ENCODE measurements at places on chromosomes 6 and 20.

DNA sequence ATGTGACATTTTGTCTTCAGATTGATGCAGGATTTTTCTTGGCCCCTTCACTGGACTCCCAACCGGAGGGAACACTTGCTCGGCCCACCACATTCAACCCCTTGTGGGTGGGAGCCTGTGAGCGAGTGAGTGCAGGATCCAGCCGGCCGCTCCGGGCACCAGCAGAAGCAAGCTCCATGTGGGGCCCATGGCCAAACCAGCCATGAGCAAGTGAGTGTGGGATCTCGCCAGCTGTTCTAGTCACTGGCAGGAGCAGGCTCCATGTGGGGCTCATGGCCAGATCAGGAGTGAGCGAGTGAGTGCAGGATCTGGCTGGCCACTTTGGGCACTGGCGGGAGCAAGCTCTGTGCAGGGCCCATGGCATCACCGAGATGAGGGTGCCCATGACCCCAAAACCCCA, 42.6 kb downstream of the OSTM1 start:
- no peak for DNase-seq

- DNase-seq = no peak
These were observed 585.1 kb downstream of the QKI start for GRCh38 chr6:163999475-164000125.

DNA sequence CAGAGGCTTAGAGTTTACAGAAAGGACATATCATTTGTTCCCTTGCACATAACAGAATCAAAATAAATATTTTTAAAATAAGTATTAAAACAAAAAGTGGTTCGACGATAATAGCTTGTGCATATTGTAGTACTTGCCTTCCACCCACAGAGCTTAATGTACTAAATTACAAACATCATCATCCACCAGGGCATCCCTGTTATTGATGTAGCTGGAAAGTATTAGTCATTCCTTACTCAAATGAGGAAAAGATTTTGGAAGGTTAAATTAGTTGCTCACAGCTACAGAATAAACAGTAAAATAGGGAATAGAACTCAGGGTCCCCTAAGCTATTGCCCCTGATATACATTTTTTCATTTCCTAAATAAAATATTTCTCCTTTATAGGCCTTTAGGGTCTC, 150.3 kb downstream of the PTPRK start:
- no peak for DNase-seq

DNA sequence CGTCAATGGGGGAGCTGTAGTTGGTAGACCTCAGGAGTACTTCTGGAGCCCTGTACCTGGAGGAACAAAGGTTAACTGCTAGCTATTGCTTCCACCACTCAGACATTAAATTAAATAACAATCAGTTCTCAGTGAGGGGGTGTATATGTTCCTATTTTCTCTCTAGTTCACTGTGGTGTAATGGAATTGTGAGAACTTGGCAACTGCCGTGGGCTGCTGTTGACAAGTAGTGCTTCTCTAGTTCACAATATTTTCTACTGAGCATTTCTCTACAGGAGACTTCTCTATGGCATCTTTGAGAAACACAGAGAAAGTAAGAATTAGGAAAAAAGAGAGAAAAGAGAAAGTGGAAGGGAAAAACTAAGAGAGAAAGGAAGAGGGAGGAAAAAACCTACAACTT, 23.4 kb upstream of the GSTA4 start:
- DNase-seq = no peak

DNA sequence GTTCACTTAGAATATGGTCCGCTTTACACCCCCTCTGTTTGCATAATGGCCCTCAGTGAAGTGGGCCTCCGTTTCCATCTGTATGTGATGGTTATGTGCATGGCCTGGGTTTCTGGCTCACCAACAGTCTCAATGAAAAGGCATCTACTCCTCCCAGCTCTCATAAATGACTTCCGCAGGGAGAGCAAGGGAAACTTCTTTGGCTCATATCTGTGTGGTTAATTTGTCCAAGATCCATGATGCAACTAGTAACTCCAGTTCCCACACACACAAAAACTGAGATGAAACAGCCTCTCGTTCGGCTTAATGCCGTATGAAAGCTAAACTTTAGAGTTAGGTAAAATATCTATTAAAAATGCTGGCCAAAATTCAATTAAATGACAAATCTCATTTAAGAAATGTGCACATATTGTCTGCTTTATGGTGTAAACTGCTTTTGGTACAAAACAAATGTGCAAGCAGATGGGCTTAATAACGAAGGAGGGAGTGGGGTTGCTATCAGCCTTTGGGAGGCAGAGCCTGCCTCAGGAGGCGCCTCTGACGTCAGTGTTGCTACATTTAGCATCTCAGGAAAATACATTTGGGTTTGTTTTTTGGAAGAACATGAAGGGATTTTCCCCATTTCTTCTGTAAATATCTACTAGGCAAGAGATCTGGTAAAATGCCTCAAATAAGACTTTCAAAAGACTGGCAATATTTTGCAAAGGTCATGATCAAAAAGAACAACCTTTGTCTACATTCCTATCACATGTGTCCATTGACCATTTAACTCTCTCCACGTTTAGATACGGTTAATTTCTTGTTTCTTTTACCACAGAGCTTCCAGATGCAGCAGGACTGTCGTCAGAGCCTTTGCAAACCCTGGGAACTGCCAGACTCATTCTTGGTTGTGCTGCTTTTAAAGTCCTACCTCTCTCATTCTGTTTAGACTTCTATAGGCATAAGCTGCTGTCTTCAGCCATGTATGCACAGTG, 96.8 kb downstream of the ARMC2 start:
- no peak for DNase-seq

DNA sequence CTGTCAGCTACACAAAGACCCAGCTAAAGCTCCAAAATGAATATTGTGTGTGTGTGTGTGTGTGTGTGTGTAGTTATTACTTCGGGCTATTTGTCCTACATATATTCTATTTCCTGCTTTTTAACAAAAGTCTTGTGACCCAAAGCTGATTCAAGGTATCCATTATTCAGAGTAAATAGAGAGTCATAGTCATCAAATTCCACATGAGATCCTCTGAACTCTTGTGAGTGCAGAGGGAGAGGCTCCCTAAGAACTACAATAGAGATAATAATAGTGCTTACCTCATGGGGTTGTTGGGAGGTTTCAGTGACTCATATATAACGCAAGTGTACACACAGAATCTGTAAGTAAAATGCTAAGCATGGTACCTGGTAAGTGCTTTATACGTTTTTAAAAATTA, 95.6 kb upstream of the SHLD1 start:
- DNase-seq = peak; percentile 69

- no peak for DNase-seq
These were observed 33.8 kb downstream of the SERPINB6 start for GRCh38 chr6:2937627-2938003.

- no peak for DNase-seq
These were observed 7.0 kb downstream of the TP53RK start for GRCh38 chr20:46682063-46682821.

DNA sequence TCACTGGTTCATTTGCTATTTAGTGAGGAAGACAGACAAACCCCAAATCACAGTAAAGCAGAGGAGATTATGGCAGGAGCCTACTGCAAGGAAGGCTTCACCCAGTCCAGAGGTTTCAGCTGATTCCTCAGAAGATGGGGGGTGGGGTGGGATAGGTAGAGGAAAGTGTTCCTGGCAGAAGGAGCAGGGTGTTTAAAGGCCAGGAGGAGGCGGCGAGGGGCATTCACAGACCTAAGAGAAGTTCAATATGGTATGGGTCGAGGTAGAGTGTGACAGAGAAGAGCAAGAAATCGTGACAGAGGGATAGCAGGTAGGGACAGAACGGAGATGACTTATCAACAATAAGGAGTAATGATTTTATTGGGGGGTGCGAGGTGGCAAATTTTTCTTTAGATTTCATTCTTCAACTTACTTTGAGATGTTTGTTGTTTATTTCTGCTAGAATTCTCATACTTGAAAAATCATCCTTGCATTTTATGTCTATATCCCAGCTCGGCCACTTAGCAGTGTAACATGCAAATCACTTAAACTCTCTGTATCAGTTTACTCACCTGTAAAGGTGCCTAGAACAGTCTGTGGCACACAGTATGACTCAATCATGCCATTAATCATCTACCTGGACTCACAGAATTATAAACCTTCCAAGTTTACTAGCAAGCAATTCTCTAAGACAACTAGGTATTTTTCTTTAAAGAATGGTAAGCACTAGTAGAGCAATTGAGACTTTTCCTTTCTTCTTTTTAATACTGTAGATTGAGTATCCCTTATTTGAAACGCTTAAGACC, 176.7 kb downstream of the REV3L start:
- no peak for DNase-seq

- DNase-seq = no peak
These were observed 21.5 kb downstream of the TUBB2B start for GRCh38 chr6:3205913-3206312.

GRCh38 chr20:38433304-38433972, 1.7 kb downstream of the SNHG17 start:
- no peak for DNase-seq

GRCh38 chr20:16828666-16829305, 80.6 kb downstream of the OTOR start:
- DNase-seq = no peak

DNA sequence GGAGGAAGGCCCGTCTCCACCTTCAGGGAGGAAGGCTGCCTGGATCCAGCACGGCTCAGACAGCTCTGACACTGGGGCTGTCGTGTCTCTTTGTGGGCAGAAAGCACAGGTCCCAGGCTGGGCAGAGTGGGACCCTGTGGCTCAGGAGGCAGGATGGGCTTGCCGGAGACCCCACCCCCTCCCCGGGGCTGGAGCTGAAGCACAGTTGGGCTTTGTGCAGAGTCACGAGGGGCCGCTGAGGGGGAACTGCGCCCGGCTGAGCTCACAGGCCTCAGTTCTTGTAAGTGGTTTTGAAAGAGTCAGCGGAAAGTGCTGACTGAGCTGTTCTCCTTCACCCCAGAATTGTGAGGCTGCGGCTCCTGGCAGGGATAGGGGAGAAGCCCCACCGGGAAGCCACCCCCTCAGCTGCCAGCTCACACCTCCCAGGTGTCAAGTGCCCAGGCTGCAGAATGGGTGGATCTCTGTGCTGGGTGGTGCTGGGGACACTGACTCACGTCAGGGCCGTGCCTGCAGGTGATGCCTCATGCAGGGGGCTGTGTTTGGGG, 145.5 kb upstream of the RNF24 start:
- no peak for DNase-seq

DNA sequence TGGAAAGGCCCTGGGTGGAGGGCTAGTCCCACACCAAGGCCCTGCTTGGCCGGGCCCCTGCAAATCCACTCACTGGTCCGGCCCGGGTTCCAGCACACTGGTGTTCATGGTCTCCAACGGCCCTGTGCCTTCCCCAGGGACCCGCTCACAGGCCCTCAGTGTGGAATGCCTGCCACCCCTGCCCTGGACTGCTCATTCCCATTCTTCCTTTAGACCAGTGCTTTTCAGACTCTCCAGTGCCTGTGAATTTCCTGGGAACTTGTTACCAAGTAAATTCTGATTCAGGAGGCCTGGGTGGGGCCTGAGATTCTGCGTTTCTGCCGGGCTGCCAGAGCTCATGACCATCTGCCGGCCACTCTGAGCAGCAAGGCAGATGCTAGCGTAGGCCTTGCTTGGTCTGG, 5.7 kb upstream of the PXDC1 start:
- no peak for DNase-seq

DNA sequence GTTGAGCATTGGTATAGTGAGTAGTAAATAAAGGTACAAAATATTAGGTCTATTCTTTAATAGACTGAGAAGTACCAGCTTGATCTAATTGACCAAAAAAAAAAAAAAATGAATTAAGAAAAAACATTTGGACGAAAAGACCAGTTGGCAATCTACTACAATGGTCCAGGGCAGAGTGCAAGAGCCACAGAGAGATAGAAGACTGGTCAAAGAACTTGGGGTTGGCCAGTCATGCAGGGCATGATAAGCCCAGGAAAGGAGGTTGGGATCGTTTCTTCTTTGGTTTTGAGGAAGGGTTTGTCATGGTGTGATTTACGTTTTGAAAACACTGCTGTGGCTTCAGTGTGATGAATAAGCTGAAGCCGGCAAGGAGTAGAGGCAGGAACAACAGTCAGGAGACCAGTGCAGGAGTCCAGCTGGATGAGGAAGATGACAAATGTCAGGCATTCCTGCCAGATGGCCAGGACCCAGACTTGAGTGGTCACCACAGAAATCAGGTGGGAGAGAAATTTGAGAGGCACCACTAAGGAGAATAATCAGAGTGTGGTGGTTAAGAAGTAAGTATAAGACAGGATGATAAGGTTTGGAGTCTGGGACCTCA, 14.0 kb downstream of the SMLR1 start:
- no peak for DNase-seq

DNA sequence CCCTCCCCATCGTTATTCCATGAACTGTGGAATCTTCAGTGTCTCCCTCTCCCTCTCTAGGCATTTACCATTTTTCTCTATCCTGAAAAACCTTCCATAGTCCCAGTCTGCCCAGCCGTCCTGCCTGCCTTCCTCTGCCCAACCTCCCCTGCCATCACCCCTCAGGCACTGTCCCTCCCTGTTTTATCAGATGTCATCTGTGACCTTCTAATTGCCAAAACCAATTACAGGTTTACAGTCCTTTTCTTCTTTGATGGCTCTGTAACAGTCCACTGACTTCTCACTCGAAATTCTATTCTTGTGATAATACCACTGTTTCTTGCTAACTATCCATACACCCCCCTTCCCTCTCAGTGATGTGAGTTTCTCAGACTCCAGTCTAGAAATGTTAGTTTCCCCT, 2.3 kb upstream of the SLC23A2 start:
- no peak for DNase-seq

DNA sequence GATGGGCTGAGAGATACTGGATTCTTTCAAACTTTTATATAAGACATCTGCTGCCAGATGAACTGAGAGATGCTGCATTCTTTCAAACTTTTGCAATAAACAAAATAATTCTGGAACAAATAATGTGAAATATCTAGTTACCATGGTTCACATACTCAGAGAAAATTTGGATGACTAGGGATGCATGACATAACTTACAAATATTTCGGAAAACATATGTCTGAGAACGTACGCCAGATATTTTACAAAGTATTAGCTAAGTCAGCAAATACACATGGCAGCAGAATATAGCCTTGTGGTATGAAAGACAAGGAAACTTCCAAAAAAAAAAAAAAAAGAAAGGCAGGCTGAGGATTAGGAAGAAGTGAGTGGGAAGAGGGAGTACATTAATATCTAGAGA, 113.3 kb upstream of the TRAF3IP2 start:
- no peak for DNase-seq

DNA sequence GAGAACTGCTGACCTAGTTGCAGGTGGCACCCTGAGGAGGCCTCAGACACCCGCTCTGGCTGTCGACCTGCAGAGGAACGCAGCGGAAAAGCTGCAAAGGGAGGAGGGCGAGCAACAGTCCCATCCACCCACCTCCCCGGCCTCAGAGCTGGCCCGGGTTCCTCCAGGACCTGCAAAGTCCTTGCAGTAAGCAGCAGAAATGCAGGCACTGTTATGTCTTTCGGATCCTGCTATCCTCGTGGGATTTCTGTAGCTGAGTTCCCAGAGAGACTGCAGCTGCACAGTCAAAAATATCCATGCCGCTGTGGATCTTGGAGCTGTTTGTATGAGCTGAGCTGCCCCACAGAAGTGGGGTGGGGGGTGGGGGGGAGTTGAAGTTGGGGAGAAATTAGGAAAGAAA, 251.3 kb downstream of the ANKRD60 start:
- DNase-seq = no peak
